ENCODE measurements at places on chromosomes 6 and 20. TPM values are rescaled to one million over a fixed set of nuclear protein-coding genes. Genes with fewer than 3 reads are reported as not detected.

Gene PRKN
- 0.28 TPM for total RNA-seq

Gene TLDC2
- 0.18 TPM for total RNA-seq

Gene RSPH9
- under 0.01 TPM for total RNA-seq

Gene C6orf132
- total RNA-seq = 0.72 TPM

Gene AHI1
- total RNA-seq = 19.4 TPM

Gene NKX2-4
- not detected for total RNA-seq

Gene GPR6
- not detected for total RNA-seq

Gene CAGE1
- not detected for total RNA-seq

Gene SH3BGRL2
- total RNA-seq = 9.7 TPM

Gene THEMIS
- under 0.01 TPM for total RNA-seq

Gene GABRR2
- under 0.01 TPM for total RNA-seq

Gene RAD21L1
- total RNA-seq = under 0.01 TPM

Gene NOTCH4
- 2.2 TPM for total RNA-seq

Gene HMGCLL1
- total RNA-seq = not detected

Gene NRSN1
- total RNA-seq = not detected

Gene NUP153
- 39.4 TPM for total RNA-seq

Gene TP53RK
- 10.6 TPM for total RNA-seq

Gene SAPCD1
- total RNA-seq = not detected

Gene LY86
- total RNA-seq = not detected

Gene OGFR
- 22.4 TPM for total RNA-seq

Gene EFHC1
- total RNA-seq = 14.0 TPM

Gene HDGFL1
- total RNA-seq = not detected

Gene PSORS1C1
- total RNA-seq = 0.28 TPM

Gene MAFB
- total RNA-seq = not detected

Gene MRPL14
- 43.7 TPM for total RNA-seq

Gene NCOA7
- 12.9 TPM for total RNA-seq

Gene SPEF1
- under 0.01 TPM for total RNA-seq

Gene HLA-DPA1
- total RNA-seq = not detected

Gene C20orf204
- 0.18 TPM for total RNA-seq

Gene ZDHHC14
- 0.90 TPM for total RNA-seq

Gene PI3
- total RNA-seq = not detected

Gene MLN
- not detected for total RNA-seq

Gene RUNX2
- total RNA-seq = 3.1 TPM

Gene CDK19
- total RNA-seq = 7.5 TPM

Gene IL17A
- total RNA-seq = not detected

Gene HLA-G
- not detected for total RNA-seq

Gene RPL7L1
- total RNA-seq = 125 TPM

Gene TRIM40
- total RNA-seq = not detected

Gene BANF2
- total RNA-seq = not detected

Gene STMND1
- total RNA-seq = not detected

Gene PAX1
- total RNA-seq = not detected

Gene CEBPB
- total RNA-seq = 6.9 TPM

Gene CFB
- total RNA-seq = 1.8 TPM

Gene CYP39A1
- not detected for total RNA-seq

Gene FKBP1A
- 120 TPM for total RNA-seq

Gene BPI
- not detected for total RNA-seq

Gene LPA
- total RNA-seq = not detected

Gene ZSCAN31
- total RNA-seq = 4.2 TPM

Gene RRAGD
- not detected for total RNA-seq

Gene KCNS1
- total RNA-seq = 0.54 TPM

Gene THBS2
- 101 TPM for total RNA-seq

Gene RIN2
- total RNA-seq = 72.2 TPM

Gene PRICKLE4
- not detected for total RNA-seq

Gene FAM83C
- not detected for total RNA-seq

Gene ARFGEF3
- under 0.01 TPM for total RNA-seq

Gene ANKRD66
- total RNA-seq = not detected

Gene ULBP2
- 7.2 TPM for total RNA-seq

Gene GABRR1
- total RNA-seq = not detected

Measured in IMR-90 (cell line).